ENCODE measurements at places on chromosomes 2 and 18. TPM values are rescaled to one million over a fixed set of nuclear protein-coding genes. Genes with fewer than 3 reads are reported as not detected.

The DNER gene
- total RNA-seq = not detected

The INHA gene
- total RNA-seq = not detected

DNA sequence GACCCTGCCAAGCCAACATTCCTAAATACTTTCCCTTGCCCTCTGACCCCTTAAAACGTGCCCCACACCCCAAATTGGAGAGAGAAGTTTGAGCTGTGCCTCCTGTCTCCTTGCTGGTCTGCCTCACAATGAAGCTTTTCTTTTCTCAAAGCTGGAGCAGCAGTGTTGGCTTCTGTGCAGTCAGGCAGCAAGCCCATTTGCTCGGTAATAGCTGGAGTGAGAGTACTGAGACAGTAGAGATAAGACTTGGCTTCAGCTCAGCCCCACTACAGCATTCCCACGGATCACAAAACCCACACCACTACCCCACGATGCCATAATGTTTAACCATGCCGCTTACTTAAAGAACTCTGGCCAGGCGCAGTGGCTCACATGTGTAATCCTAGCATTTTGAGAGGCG lies 73.0 kb downstream of the NCAPH start:
- DNase-seq = no peak

The EN1 gene
- total RNA-seq = not detected

Data from B cell (primary cell).